ENCODE measurements at places on chromosomes 13 and 19.

GRCh38 chr13:40345654-40346372 lies 320.6 kb downstream of the FOXO1 start:
- DNase-seq: no peak

- peak; percentile 64 for DNase-seq
These were observed 13.9 kb upstream of the CACNG6 start for GRCh38 chr19:53977429-53977990.

- DNase-seq: no peak
These were observed 10.2 kb downstream of the ZNF653 start for GRCh38 chr19:11495481-11495880.

DNA sequence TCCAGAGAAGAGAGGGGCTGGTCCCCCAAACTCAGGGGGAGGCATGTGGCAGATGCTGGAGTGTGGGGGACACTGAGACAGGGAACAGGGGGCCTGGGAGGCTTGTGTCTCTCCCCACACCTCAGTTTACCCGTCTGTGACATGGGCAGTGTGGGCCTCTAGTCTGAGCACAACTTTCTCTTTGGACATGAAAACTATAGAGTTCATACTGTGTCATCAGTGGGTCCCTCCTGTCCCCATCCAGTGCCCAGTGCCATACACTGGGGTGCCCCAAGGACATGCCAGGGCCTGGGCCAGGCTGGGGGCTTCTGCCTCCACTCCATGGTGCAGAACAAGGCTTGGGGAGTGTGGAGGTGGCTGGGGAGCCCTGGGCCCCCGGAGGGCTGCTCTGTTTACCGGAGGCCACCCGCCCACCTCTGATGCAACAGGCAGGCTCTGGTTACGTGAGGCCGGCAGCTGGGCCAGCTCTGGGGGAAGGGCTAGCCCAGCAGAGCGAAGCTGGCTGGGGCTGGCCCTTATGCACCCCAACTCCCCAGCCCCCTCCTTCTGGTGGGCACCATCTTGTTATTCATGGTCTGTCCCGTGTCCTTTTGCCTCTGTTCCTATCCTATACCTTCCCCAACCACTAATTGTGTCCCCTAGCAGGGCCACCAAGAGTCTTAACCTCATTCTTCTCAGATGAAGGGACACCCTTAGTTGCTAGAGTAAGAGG lies 1.9 kb upstream of the MEF2B start:
- DNase-seq: no peak

- peak; percentile 61 for DNase-seq
These were observed 24.0 kb downstream of the SLC8A2 start for GRCh38 chr19:47447470-47448359.

- DNase-seq: no peak
These were observed 13.6 kb upstream of the SHC2 start for GRCh38 chr19:474126-475078.

DNA sequence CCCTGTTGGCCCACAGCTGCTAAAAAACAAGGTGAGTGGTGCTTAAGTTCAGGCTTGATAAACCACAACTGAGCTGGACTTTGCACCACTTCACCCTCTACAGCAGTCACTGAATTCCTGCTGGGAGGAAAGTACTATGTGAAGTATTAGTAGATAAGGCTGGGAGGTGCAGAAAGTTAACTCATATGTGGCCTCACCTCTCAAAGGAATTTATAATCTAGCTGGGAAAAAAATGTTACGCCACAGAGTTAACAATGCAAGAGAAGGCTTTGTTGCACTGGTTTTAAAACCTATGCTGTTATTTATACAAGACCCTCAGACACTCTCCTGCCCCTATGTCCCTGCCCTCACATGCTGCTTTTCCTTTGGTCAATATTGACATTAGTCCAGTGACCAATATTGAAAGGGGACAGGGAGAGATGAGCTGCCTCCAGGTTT lies 60.9 kb downstream of the LIG4 start:
- no peak for DNase-seq

DNA sequence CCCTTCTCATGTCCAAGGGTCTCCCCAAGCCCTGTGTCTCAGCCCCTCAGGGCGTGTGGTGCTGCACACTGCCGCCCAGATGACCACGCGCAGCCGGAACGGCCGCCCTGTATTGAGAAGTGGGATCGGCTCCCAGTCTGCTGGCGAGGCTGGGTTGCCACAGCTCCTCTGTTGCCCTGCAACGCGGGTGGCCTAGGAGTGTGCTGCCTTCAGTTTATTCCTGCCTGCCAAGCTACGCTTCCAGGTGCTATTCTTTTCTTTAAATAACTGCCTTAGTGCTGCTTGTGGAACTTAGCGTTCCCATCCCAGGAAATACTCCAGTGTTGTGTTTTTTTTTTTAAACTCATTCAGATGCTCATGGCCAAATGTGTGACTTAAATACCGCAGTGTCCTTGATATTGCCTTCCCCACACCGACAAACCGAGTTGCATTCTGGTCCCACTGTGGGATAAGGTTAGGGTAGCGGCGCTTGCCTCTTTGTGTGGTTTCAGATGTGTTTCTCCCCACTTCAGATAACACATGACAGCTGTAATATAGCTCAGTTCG lies 16.6 kb downstream of the ACTN4 start:
- peak; percentile 76 for DNase-seq

DNA sequence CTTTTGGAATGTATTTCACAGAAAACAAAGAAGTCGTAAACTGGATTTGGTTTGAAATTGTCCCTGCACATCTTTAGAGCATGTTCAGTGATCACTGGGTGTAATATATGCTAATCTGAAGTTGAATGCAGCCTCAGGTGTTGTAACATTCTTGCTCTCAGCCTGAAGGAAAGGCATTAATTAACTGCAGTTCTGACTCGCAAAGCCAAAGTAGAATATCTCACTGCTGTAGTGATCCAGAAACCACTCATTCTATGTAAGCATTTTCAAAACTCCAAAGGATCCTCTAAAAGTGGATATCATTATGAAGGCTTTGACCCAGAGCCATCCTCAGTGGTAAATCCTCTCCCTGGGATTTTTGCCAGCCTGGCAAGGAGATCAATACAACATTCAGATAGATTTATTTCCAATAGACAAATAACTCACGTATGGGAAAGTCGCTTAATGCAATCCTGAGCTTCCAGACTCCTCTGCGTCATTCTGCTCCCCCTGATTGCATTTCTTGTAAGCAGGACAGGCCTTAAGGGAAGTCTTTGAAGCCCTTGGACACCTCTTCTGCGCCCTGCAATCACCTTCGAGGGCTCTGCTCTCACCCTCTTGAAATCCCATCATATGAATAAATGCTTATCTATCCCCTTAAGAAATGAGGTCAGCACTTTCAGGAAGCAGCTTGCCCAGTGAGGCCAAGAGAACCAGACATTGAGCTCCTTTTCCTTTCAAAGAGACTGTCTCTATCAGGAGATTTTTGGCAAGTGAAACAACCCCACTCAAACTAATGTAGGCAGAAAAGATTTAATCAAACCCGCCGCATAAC lies 301.7 kb upstream of the NBEA start:
- DNase-seq: no peak

GRCh38 chr19:45815481-45816216 lies 541 bp upstream of the RSPH6A start:
- no peak for DNase-seq

- DNase-seq: peak; percentile 71
These were observed 32.2 kb upstream of the TNFAIP8L1 start for GRCh38 chr19:4606921-4607678.

DNA sequence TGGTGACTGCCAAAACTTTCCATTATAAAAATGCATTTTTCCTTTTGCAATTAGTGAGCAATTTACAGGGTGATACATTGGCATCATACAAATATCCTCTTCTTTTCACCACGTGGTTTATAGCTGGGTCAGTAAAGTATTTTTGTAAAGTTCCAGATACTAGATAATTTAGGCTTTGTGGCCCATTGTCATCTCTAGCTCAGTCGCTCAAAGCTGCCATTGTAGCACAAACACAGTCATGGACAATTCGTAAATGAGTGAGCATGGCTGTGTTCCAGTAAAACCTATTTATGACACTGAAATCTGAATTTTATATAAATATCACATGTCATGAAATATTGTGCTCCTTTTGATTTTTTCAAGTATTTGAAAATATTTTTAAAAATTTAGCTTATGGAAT lies 162.9 kb downstream of the USP12 start:
- no peak for DNase-seq

GRCh38 chr19:45863840-45864628 lies at the start of gene FOXA3:
FOXA3 (plus strand) TSS chr19:45864326; CDS start chr19:45864457, 131 bp downstream.
- DNase-seq: no peak

- DNase-seq: no peak
These were observed 10.5 kb upstream of the ATP11A start for GRCh38 chr13:112679381-112679780.

DNA sequence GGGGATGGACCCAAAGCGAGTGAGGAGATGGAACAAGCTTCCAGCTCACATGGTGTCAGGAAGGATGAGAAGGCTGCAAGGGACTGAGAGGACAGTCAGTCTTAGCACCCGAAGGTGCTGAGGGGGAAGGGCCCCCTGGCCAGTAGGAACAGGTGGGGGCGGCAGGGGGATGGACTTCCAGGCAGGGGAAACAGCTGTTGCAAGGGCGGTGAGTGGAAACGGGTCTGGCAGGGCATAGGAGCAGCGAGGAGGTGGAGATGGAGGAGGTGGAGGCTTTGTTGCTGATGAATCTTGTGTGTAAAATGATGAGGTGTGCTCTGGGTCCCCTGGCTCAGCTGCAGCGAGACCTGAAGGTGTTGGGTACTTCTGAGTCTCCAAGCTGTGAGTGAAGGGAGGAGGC lies 1.2 kb downstream of the MAP1S start:
- no peak for DNase-seq

- DNase-seq: no peak
These were observed 74.4 kb upstream of the ZNF599 start for GRCh38 chr19:34847393-34847792.

- no peak for DNase-seq
These were observed 49.7 kb downstream of the CRTC1 start for GRCh38 chr19:18733196-18733647.

GRCh38 chr19:32208060-32208459 lies 137.3 kb upstream of the ZNF507 start:
- no peak for DNase-seq

DNA sequence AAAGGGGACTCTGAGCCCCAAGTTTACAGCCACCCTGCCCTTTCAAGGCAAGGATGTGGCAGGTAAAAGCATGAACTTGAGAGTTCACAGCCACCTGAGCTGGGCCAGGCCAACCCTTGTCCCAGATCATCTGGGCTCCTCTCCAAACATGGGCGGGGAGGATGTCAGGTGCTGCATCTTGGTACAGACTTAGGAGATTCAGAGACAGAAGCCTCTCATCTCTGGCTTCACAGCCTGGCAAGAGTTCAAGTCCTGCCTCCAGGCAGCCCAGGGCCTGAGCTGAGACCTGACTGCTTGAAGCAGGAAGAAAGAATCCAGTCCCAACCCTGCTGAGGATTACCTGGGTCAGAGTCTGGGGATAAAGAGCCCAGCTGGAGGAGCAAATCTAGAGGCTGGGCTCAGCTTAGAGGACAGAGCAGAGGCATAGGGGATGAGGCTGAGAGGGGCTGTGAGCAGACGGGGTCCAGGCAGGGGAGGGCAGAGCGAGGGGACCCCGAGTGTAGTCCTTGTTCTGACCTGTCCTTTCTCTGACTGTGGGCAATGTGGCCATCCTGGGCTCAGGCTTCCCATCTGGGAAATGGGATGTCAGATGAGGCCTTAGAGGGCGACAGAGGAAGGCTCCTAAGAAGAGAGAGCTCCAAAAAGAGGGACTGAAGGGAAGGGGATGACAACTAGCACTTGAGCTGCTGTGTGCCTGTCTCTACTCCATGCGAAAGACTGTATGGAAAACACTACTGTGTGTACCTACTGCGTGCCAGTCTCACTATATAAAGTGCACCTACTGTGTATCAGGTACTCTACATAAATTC lies 6.6 kb upstream of the OR10H5 start:
- no peak for DNase-seq

- DNase-seq: no peak
These were observed 16.9 kb downstream of the CERS1 start for GRCh38 chr19:18878858-18879578.

- DNase-seq: no peak
These were observed 135.7 kb downstream of the DIAPH3 start for GRCh38 chr13:60028021-60028420.

GRCh38 chr19:52343548-52343947 lies 7.5 kb downstream of the ZNF610 start:
- peak; percentile 6 for DNase-seq

- no peak for DNase-seq
These were observed 257.4 kb downstream of the TDRD3 start for GRCh38 chr13:60654415-60654814.

GRCh38 chr19:51808333-51808986 lies 13.5 kb downstream of the FPR3 start:
- no peak for DNase-seq

All from anterior cingulate cortex (tissue), 58 donors.